Endothelial cell of umbilical vein (primary cell): ENCODE measurements at places on chromosomes 1 and 21. TPM values are rescaled to one million over a fixed set of nuclear protein-coding genes. Genes with fewer than 3 reads are reported as not detected.
A peak's percentile ranks its signal among the peaks of the same experiment; 100 is the strongest.

Gene KCNC4
- 12.3 and 22.5 TPM in 2 replicates for total RNA-seq

- DNase-seq = no peak
Measured at GRCh38 chr1:119045096-119045746, 57.1 kb upstream of the TBX15 start.

Gene CFAP298
- 36.0 and 44.1 TPM in 2 replicates for total RNA-seq

GRCh38 chr1:205536759-205537361, 32.4 kb downstream of the CDK18 start:
- DNase-seq = no peak

DNA sequence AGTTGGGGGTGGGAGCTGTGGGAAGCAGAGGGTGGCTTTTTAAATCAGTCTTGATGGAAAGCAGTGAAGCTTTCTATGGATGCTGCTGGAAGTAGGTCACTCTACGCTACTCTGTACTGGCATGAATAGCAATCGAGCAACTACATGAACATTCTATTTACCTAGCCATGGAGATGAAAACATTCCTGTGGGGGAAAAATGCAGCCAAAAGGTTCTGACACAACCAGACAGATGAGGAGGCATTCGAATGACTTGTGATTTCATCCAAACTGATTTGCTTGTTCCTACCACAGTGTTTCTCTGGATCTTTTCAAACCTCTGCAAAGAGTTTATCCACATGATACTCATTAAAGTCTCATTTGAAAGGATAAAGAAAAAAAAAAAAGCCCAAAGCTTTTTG, 95.0 kb downstream of the ASTN1 start:
- DNase-seq = no peak

DNA sequence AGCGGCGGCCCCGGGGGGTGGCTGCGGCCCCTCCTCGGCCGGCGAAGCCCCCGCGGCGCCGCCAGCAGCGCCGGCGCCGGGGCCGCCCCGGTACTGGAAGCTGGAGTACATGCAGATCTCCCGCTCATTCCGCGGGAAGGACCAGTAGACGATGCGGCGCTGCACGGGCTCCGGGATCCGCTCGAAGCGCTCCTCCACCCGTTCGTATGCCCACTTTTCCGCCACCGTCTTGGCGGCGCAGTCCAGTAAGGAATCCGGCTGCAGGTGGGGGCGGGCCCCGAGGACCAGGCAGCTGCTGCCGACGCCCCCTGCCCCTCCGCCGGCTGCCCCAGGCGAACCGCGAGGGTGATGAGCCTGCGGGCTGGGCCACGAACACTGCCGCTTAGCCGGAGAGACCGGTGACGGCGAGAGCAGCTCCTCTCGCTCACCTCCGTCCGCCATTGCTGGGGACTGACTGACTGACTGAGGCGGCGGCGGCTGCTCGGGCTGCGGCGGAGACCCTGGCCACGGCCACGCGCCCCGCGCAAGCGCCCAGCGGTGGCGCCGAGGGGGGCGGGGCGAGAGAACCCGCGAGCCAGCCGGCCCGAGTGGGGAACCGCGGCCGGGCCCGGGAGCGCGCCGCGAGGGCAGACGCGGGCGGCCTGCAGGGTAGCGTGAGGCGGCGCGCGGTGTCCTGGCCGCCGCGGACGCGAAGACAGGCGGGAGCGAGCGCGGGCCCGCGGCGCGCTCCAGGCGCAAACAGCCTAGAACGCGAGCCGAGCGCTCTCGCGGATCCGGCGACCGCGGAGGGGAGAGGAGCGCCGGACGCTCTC, at the start of gene ZSWIM5:
TSS of gene ZSWIM5 (minus strand) at position 696 of the 812 bp plus-strand sequence. CDS start at position 441, 255 bp downstream.
- DNase-seq = peak; percentile 65

DNA sequence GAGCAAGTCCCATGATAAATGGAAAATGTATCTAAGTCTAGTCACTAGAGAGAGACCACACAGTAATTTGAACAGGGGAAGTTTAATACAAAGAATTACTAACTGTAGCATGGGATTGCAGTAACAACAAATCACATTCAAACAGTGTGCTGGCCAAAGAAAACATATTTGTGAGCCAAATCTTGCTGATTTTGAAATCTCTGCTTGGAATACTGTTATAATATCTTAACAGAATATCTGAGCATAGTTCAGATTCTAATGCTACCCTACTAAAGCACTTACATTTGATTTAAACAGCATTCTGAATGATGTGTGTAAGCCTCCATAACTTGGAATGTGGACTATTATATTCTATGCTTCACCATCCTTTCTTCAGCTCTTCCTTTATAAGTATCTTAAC, 270.0 kb upstream of the BRINP3 start:
- peak; percentile 71 for DNase-seq

Gene APOBEC4
- not detected in 2 replicates for total RNA-seq

GRCh38 chr1:194866153-194866552, 1679.7 kb upstream of the B3GALT2 start:
- DNase-seq = no peak

DNA sequence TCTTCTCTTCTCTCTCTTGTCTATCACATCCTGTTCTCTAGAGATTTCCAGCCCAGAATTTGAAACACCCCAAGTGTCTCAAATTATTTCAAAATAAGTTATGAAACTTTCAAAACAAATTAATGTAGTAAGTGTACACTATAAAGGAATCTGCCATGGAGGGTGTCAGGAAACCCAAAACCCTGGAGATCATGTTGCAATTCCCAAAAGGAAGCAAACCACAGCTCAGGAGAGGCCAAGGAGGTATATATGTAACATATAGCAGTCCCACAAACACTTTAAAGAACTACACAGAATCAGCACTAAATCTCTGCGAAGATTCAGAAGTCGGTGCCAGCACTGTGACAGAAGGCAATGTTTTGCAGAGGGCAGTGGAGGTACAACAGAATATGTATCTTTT, 26.6 kb downstream of the PTPN14 start:
- DNase-seq = no peak

DNA sequence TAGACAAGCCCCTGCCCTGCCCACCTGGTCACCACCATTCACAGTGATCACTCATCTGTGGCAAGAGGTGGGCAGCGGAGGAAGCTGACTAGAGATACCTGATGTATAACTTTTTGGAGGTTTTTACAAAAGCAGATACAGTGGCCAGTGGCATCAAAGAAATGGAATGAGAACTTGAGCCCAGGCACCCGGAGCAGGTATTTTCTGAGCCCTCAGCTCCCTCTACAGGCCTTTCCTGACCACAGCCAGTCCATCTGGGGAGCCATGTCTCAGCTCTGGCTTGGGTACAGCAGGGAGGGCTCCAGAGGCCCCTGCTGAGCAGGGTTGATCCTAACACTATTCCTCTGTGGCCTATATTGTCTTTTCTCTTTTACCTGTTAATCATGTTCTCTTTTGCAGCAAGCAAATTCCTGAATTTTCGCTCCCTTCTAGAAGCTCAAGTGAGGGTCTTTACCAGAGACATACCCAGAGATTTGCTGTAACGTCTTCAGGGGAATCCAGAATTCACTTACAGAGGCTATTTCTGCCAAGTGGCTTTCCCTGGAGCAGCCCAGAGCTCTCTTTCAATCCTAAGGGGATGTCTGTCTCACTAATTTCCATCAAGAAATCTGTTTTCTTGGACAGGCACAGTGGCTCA, 27.3 kb downstream of the GPR157 start:
- DNase-seq = peak; percentile 51

- DNase-seq = no peak
Measured at GRCh38 chr1:210117198-210117597, 115.4 kb upstream of the SERTAD4 start.

GRCh38 chr1:42334240-42335049, 590 bp downstream of the FOXJ3 start:
- peak; percentile 77 for DNase-seq

DNA sequence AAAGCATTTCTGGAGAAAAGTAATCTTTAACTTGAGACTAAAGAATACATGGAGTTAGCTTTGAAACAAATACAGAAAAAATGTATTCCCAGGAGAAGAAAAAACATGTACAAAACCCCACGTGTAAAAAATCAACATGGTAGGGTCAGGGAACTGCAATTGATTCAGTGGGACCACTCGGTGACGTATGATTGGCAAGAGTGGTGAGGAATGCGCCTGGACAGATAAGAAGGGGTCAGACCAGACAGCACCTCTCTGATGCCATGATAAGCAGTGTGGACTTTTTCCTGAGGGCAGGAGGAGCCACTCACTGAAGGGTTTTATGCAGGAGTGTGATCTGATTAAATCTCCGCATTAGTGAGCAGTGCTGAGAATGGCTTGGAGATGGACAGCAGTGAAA, 142.5 kb downstream of the DAB1 start:
- DNase-seq = no peak

- DNase-seq = peak; percentile 61
Measured at GRCh38 chr21:15741510-15741909, 11.7 kb downstream of the USP25 start.

GRCh38 chr1:244448279-244449036, 3.3 kb downstream of the ADSS2 start:
- peak; percentile 64 for DNase-seq
